T1000 (cell line): ENCODE measurements at places on chromosomes 1 and 21.

GRCh38 chr1:84918726-84919336 lies 25.8 kb upstream of the LPAR3 start:
- DNase-seq = no peak

- peak; percentile 45 for DNase-seq
These were observed 8.8 kb upstream of the COL16A1 start for GRCh38 chr1:31712630-31713029.

DNA sequence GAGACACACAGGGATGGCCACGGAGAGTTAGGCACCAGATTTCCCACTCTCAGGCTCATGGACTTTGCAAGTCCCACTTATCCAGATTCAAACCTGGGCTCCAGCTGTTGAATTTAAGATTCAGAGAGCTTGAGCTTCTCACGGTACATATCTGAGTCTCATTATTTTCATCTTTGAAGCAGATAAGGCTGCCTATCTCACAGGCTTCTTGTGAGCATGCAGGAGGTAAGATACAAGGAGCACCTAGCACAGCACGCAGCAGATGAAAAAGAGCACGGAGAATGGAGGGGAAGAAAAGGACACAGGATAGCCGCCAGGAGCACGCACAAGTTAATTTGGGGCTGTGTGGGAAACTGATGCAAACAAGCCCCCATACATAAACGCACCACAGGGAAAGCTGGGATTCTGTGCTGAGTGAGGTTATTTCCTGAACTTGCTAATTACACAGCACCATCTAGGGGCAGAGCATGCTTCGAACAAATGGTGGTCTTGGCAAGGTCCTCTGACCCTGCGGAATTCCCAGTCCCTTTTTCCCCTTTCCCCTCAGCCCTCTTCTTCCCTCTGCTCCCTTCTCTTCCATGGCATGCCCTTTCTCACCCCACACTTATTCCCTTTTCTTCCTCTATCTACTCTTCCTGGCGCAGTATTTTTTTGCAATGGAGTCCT lies 134.7 kb upstream of the VANGL1 start:
- no peak for DNase-seq

GRCh38 chr1:245480393-245481120 lies 325.8 kb downstream of the KIF26B start:
- no peak for DNase-seq

DNA sequence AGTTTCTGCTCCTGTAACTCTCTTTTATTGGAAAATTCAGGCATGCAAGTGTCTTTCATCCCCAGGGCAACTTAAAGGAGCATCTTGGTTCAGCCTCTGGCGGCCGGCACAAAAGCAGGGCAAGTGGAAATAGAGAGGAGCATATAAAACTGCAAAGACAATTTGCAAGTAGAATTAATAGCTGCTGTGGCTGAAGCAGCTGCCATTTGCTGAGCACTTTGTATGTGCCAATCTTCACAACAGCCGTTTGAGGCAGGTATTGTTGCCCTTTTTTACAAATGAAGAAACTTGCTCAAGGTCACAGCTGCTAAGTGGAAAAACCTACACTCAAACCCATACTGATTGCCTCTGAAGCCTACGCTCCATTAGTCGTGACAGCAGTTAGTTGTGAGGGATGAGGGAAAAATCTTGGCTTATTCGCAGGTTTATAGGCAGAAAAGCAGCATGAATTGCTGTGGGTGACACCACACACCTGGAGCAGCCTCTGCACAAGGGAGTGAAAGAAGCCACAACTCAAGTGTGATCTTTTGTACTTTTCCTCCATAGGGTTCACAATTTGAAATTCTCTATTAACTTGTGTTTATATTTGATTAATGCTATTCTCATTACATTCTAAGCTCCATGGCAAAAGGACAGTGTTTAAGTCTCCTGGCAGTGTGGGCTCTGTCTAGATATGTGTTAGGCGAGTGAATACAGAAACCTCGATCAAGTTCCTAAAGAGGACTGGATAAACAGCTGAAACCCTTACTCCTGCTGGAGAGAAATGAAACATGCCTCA lies 99.0 kb upstream of the BEND5 start:
- DNase-seq = no peak

DNA sequence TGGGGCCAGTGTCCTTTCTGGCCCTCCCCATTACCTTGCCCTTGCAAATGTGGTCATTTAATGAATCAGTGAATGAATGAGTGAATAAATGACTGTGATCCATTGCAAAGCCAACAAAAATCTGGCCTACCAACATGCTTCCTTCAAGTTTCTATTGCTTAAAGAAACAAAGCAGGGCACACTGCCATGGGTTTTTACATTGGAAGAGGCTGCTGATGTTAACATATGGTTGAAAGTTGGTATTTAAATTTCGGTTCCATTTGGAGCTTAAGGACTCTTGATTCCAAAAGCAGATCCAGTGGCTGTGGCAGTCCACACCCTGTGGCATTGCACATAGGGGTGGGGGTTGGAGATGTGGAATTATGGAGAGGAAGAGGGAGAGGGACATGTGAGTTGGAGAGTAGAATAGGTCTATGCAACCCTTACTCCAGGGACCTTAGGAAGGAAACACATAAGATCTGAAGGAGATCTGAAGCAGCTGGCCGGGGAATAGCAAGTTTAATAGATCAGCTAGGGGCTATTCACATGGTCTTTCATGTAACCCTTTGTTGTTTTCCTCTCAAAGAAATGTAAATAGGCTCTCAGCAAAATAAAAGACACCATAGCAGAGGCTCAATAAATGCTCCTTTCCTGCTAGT lies 7.2 kb downstream of the ABCA4 start:
- no peak for DNase-seq

DNA sequence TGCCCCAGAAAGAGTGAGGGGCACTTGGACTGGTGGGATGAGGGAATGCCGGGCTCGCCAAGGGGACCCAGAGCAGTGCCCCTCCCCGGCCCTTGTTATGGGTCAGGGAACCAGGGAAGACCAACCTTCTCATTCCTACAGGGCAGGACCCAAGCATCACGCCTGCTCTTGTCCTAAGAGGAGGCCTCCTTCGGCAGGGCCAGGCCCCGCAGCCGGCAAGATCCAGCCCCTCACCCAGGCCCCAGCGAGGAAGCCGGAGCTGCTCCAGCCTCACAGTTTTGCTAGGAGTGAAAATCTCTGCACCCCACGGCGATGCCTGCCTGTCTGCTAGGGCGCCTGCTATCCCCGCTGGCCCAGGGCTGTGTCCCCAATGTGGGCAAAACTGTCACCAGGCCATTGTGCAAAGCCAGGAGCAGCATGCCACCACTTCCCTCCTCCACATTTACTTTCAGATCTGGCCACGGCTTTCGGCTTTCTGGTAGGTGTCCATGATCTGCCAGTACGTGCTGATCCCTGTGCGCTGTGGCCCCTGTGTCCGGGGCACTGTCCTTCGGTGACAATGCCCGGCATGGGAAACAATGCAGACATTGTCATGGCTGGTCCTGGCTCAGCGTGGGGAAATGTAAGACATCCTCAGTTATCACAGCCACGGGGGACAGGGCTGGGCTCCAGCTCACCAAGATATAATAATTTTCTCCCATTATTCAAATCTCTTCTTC lies 9.6 kb downstream of the ACTRT2 start:
- no peak for DNase-seq

GRCh38 chr21:44598061-44598460 lies 2.3 kb upstream of the KRTAP10-7 start:
- no peak for DNase-seq

- DNase-seq = no peak
These were observed 150.3 kb downstream of the HMGB4 start for GRCh38 chr1:34013958-34014737.

DNA sequence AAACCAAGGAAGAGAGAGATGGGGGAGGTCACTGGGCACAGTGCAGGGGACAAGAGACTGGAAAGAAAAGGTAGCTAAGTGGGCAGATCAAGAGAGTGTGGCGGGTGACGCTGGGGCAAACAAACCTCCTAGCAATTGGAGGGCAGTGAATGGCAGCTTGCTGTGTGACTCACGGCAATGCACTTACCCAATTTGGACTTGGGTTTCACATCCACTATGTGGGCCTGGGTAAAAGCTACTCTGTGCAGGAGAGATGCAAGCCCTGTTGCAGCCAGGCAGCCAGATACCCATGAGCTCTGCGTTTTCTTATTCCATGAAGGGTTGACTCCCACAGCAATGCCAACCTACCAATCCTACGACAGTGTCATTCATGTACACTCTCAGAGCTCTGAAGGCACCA lies 9.5 kb downstream of the PLXNA2 start:
- DNase-seq = no peak

DNA sequence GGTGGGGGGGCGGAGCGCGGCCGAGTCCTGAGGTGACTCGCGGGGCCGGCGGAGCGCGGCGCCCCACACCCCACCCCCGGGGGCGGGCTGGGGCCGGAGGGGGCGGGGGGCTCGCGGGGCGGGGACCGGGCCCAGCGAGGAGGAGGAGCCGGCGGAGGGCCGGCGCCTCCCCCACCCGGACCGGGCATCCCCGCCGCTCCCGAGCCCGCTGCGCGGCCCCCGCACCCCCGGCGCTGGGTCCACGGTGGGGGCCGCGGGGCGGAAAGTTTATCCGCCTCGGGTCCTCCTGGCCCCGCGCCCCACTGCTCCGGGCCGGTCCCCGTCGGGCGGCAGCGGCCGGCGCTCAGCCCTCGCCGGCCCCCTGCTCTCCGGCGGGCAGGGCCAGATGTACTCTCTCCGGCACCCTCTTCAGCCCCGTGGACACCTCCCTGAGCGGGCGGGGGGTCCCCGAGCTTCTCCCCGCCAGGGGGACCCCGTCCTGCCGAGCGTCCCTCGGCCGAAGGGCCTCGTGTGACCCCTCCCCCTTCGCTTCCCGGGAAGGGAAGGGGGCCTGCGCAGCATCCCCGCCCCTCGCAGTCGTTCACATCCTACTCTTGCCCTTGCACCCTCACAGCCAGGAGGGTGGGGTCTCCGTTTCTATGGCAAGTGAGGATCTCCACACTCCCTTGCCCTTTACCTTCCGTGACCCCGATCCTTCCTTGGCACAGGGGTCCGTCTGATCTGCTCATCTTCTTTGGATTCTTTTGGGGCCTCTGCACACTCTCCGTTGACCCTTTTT lies 663 bp downstream of the CAMTA1 start:
- no peak for DNase-seq

GRCh38 chr21:41559658-41560631 lies 52.0 kb upstream of the TMPRSS2 start:
- DNase-seq = no peak

DNA sequence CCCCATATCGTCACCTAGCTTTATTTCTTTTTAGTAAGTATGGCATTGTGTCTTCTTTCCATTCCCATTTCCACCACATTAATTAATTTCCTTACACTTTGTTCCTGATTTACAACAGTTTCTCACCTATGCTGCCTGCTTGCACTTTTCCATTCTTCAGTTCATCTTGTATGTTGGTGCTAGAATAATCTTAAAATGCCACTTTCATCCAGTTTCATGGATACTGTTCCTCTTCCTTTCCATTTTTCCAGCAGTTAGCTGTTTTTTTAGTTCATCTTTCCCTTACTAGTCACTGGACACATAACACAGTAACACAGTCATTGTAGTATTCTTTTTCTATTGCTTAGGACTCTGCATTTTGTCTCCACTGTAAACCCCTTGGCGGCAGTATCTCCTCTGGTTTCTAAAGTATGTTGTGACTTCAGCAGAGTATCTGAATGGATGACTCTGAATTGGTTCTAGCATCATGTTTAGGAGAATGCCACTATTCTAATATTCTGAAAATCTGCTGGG lies 2.1 kb downstream of the CDC7 start:
- no peak for DNase-seq

DNA sequence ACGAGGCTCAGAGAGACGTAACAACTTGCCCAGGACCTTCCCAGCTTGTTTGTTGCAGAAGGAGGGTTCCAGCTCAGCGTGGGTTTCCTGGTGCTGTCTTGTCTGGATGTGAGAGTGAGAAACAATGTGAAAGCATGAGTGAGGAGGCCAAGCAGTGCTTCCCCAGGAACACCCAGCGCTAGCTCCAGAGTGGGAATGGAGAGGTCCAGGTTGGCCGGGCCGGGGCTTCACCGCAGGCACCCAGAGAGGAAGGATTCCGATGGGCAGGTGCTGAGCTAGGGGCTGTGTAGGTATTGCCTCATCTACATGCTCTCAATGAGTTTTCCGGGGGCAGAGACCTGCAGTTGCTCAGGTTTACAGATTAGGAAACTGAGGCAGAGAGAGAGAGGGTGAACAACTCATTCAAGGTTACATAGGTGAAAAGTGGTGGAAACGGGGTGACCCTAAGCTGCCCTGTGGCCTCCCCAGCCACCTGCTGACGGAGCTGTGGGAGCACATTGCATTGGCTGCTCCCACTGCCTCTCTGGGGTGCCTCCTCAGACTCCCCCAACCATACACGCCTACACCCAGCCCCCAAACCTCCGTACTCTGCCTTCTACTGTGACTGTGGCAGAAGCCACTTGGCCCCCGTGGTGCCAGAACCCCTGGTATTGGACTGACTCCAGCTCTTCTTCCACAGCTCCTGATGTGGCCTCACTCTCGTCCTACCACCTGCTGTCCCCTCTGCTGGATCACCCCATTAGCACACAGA lies 51.2 kb downstream of the B3GALT5 start:
- DNase-seq = no peak

- DNase-seq = no peak
These were observed 60.8 kb downstream of the SLC37A1 start for GRCh38 chr21:42574234-42575027.

- DNase-seq = no peak
These were observed 19.4 kb downstream of the RPS6KC1 start for GRCh38 chr1:213070406-213070805.

- DNase-seq = no peak
These were observed 17.3 kb downstream of the PDPN start for GRCh38 chr1:13600762-13601453.

DNA sequence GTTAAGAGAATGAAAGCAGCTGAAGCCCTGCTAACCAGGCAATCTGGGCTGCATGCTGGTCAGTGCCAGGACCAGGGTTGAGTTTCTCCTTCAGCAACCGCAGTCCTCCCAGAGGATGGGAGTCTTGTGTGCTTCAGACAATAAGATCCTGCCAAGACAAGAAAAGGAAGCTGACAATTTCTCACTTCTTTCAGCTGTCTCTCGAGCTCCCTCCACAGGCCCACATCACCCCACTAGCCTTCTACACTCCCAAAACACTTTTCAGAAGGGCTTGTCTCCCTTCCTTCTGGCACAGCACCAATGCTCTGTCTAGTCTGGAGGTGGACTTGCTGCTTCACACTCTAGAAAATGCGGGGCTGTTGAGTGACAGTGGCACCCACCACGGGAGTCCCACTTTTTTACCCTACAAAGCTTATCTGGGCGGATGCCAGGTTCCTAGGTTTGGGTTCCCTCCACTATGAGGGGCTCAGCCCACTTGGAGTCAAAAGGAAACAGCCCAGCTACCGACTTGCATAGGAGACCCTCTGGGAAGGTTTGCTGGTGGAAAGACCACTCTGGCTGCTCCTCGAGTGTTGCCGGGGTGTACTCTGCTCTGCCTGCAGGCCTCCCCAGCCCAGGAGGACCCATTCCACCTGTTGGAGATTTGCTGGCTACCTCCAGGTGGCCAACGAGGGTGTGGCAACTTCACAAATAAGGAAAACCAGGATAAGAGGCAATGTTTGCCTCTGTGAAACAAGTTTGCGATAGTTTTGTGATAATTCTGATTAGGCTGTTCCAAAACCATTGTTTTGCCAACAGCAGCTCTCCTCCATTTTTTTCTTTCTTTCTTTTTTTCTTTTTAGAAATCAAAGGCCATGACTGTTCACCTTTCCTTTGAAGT lies 68.9 kb downstream of the TENT5C start:
- no peak for DNase-seq
